Cortex of kidney (tissue), 1 donor: ENCODE measurements at places on chromosomes 1 and 21.

DNA sequence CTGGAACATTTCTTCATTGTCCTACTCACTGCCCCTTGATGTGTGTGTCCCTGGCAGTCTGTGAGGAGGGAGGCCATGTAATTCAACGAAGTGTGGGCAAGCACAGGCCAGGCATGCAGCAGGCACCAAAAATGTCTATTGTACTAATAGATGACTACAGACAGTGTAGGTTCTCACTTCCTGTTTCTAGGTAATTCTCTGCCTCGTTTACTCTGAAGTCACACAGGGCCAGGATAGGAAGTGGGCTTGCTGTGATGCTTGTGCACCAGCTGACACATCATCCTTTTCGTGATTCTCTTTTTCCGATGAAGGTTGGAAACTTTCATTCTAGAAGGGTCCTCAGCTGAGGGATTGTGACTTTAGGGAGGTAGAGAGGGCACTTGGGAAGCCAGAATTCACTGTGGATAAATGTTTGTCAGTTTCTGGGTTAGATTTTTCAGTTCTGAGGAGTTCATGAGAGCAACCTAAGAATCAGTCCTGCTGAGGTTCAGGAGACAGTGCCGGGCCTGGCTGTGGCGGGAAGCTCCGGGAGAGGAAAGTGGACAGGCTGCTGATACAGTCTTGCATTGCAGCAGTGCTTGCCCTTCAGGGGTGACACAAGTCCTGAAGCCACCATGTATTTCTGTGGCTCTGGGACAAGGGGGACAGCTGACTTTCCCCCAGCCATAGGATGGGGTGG is 4.3 kb upstream of the CSF1 start:
- DNase-seq: no peak

DNA sequence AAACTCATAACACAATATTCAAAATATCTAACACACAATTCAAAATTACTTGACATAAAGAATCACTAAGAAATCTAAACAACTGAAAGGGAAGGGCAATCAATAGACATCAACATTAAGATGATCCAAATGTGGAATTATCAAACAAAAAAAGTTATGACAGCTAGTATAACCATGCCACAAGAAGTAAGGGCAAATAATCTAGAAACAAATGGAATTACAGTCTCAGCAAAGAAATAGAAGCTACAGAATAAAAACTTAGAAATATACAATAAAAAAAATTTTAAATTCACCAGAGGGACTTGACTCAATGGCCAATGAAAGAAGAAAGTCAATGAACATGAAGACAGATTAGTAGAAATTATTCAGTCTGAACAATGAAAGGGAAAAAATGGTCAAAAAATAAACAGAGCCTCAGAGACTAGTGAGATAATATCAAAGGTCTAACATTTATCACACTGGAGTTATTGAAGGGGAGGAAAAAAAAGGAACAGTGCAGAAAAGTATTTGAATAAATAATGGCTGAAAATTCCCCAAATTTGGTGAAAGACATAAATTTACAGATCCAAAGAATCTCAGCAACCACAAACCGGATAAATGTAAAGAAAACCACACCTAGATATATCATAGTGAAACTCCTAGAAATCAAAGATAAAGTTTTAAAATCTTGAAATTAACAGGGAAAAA is 41.8 kb downstream of the BARHL2 start:
- DNase-seq: no peak

GRCh38 chr1:231334079-231334666 is 3.5 kb downstream of the EXOC8 start:
- DNase-seq: no peak

GRCh38 chr1:172928412-172928811 is 122.3 kb downstream of the TNFSF18 start:
- DNase-seq: no peak

DNA sequence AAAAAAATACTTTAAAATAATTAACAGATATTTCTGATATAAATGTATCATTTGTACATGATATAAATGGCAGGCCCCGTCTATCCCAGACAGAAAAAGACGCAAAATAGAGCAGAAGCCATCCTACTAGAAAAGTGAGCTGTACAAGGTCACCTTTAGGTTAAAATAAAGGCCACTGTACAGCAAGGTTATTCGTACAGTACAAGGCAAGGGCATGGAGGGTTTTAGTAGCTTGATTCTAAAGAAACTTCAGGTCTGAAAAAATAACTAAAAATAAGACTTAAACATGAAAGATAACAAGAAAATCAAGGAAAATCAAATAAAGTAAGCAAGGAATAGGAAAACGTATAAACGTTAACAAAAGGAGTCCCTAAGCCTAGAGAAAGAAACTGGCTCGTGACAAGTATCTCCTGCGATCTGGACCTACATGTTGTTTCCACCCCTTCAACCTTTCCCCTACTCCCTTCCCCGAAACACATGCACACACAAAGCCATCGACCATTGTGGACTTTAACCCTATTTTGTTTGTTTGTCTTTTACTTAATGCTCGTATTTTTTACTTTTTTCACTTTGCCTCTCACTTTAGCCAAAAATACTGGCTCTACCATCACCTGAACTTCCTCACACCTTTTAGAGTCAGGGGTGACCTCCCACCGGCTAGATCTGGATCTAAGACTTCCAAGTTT is 26.5 kb upstream of the SLC30A10 start:
- DNase-seq: no peak

DNA sequence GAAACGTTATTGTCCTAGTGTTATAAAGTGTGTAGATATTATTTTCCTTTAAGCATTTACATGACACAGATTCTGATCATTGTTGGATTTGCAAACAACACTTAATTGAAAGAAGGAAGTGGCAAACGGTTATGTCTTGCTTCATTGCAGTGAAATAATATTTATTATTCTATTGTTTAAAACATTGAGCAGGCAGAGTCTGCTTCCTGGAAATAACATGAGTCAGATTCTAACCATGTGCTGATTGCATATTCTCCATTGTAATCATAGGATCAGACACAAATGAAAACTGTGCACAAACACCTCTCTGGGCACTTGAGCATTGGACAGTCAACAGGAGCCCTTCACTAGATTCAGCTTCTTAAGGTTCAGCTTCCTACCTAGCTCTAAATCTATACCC is 46.8 kb upstream of the USP25 start:
- DNase-seq: no peak

- no peak for DNase-seq
These were observed 217.1 kb upstream of the C1orf174 start for GRCh38 chr1:4117196-4117595.

DNA sequence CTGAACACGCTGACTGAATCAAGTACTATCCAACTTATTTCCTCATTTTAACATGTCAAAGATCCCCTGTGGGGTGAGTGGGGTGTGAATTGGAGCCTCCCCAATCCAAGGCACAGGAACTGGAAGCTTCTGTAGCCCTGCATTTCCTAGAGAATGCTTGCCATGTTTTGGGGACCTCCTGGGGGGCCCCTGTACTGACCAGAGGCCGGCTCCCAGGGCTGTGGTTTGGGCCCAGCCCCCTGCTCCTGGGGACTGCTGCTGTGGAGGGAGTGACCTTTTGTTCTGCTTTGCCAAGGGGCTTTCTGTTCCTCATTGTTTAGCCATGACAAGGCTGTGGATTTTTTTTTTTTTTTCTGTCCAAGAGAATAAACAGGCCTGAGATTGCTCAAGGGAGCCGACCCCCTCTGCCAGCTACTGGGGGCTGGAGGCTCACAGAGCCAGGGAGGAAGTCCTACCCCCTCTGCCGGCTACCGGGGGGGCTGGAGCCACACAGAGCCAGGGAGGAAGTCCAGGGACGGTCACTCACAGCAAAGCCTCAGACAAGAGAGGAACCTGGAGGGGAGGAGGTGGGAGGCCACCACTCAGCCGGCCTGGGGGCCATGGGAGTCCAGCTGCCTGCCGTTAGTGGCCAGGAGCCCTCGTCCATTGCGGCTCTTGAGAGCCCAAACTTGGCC is 17.4 kb downstream of the TNFRSF1B start:
- no peak for DNase-seq

- DNase-seq: no peak
These were observed 15.5 kb downstream of the ARHGEF10L start for GRCh38 chr1:17554954-17555353.

GRCh38 chr1:218451415-218451814 is 106.3 kb downstream of the TGFB2 start:
- no peak for DNase-seq

DNA sequence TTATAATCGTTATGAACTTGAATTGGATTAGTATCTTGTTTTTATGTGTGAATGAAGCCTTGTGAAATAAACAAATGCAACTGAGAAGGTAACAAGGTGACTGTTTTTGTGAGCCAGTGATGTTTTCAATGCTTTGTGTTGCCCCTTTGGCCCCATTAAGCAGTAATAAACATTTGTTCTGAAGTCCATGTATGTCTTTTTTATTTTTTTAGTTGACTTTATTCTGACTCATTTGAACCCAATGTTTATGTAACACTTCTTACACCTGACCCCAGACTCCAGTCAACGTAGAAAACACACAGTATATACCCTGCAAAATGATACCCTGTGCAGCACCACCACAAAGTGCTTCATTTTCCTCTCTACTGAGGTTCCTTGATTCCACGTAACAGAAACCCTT is 4.6 kb upstream of the CACYBP start:
- DNase-seq: no peak

- no peak for DNase-seq
These were observed 33.9 kb downstream of the RUNX3 start for GRCh38 chr1:24896176-24896575.

DNA sequence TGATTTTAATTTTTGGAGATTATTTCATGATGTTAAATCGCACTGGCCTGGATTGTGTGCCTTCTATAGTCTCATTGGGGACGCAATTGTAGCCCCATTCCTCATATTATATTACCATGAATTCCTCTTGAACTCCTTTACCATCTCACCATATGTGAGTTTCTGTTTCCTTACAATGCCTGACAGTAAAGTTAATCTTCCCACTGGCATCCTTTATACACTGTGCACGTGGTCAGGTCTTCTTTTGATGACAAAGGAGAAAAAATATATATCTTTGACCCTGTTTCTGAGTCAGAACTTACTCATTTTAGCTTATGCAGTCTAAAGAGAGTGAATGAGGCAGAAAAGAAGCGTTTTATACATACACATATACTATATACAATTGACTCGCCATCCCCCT is 774 bp upstream of the ABL2 start:
- no peak for DNase-seq

GRCh38 chr1:103523346-103523745 is 2.2 kb upstream of the RNPC3 start:
- no peak for DNase-seq
